ENCODE measurements at places on chromosomes 2 and 18.

DNA sequence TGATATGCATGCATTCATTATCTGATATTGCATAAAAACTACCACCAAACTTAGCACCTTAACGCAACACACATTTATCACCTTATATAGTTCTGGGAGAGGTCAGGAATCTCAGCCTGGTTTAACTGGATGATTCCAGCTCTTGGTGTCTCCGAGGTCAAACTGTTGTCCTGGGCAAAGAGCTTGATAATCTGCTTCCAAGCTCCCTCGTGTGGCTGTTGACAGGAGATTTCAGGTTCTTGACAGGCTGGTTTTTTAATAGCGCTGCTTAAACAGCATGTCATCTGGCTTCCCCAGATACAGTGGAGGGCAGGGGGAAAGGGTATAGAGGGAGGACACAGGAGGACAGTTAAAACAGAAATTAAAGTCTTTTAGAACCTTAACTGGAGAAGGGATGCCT lies 785.0 kb downstream of the CNTNAP5 start:
- DNase-seq, result no peak

- DNase-seq, result no peak
These were observed 460.8 kb downstream of the RNF144A start for GRCh38 chr2:7377916-7378569.

DNA sequence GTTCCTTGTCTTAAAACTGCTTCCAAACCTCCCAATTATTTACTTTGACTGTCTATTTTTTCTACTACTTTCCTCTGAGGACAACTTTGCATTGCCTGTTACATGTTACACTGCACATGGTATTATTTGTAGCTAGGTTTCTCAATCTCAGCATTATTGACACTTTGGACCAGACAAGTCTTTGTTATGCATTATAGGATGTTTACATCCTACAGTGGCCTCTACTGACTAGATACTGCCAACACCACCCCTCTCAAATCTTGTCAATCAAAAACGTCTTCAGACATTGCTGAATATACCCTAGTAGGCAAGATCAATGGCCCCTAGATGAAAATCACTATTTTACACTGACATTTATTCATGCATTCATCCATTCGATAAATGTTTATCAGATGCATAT lies 129.6 kb upstream of the DNAJC10 start:
- no peak for DNase-seq

- DNase-seq, result no peak
These were observed 15.1 kb downstream of the COBLL1 start for GRCh38 chr2:164826293-164827243.

- no peak for DNase-seq
These were observed 70.0 kb downstream of the ANKRD44 start for GRCh38 chr2:197240421-197241041.

- DNase-seq, result no peak
These were observed 248.6 kb downstream of the CYP26B1 start for GRCh38 chr2:71898851-71899681.

Measured in hematopoietic multipotent progenitor cell treated with erythropoietin and hydrocortisone succinate and interleukin-3 and kit ligand, for 15 days (in vitro differentiated cells).